ENCODE measurements at places on chromosomes 6 and 20.

DNA sequence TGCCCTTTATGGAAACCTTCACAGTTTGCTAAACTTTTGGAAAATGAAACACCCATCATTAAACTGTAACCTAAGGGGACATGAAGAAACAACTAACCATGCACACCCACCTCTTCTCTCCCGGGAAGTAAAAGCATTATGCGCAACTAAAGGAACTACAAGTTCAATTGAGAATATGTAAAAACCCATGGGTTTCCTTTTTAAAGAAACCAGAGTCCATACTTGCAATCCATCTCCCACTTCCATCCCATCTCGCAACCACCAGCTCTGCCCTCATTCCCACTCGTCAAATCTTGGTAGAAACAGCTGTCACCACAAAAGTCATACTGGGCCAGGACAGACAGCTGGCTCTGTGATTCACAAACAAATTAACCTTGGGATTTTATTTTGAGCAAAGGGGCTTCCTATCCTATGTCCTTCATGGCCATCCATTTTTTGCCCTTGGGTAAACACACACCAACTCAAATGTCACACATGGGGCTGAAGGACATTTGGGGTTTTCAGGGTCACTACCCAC lies 81.5 kb downstream of the HAO1 start:
- no peak for DNase-seq

DNA sequence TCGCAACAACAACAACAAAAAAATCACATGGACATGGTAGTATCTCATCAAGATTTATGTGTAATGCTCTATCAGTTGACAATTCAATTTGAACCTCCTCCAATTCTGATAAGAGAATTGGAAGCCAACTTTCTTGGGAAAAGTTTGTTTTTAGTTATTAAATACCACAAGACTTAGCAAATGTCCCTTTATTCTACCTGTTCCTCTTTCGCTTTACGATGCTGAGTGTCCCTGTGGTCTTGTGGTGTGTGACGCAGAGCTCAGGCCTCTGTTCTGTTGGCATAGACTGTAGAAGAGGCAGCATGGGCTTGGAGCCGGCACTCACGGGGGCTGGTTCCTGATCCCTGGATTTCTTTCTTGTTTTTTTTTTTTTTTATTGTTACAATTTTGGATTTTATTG lies 76.7 kb downstream of the PSMB1 start:
- DNase-seq = no peak

DNA sequence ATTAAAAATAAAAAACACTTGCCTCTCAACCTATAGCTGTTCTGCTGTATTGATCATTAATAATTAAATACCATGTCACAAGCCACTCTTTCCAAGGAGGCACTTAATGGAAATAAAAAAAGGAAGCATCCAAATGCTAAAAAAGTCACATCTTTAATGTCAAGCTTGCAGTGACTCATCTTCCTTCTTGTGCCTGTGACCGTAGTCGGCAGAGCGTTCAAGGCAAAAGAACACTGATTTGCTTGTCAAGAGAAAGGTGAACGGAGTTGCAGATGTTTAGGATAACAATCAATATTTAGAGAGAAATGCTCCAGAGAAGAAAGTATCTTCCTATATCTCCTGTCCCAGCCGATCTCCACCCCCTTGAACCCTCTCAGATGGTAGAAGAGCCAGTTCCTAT lies 341.0 kb upstream of the OPRM1 start:
- DNase-seq = no peak

DNA sequence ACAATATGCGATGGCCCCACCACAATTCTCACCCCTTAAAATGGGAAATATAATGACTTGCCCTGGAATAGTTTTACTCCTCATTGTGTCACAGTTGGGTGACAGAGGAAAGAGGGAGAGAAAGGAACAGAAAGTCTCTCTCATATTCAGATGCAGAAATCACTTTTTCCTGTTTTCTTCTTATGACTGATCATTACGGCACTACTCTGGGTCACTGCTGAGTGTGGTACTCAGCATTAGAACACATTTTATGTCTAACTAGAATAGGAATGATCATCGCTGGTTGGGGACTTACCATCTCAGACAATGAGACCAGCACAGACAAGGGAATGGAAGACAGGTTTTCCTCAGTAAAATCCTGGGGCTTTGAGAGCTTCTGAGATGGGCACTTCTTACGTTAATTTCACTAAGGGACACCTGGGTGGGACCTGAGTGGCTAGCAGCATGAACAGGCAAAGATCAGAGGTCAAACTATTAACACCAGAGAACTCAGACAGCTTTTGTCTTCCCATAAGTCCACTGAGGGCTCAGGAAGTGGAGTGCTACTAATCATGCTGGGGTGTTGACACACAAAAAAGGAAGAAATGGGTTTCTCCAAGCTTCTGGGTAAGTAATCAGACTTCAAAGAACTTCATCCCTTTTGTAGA lies 54.9 kb upstream of the ARHGAP18 start:
- no peak for DNase-seq
